Natural killer cell treated with Interleukin-12 subunit alpha and Interleukin-12 subunit beta and Interleukin-15 and Interleukin-18, amount 100 ng/mL, for 72 hours (primary cell): ENCODE measurements at places on chromosomes 16 and 17.

GRCh38 chr17:50423553-50424159 lies 2.4 kb upstream of the ACSF2 start:
- no peak for DNase-seq

- DNase-seq: no peak
Observed at GRCh38 chr17:3738562-3739295, 15.0 kb downstream of the HASPIN start.

DNA sequence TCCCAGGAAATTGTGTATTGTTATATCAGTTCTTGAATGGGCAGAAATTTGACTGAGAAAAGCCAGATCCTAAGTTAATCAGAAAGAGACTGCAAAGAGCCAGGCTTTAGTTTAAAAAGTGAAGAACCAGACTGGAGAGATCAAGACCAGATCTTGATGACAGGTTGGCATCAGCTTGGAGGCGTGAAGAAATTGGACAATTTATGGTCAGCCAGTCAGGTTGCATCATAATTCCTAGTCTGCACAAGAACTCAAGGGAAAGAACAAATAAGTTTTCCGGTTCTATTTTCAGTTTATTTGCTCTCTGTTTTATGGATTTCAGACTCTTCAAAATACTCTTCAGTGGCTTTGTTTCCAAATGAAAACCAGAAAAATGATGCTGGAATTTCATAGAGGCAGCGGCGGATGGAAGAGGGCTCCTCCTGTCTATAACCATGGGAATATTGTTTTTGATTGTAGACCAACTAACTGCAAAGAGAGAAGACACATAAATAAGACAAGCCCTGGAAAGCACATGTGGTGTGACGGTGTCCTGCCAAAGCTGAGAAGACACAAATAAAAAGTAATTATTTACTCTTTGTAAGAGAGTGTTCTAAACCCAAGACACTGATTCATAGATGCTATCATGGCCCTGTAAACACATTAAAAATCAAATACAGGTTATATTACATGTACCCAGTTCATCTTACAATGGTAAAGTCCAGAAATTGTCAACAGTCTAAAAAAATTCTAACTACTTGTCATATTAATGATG lies 91.7 kb downstream of the PCTP start:
- no peak for DNase-seq

GRCh38 chr17:56908001-56908542 lies 5.8 kb downstream of the TRIM25 start:
- peak; percentile 77 for DNase-seq

DNA sequence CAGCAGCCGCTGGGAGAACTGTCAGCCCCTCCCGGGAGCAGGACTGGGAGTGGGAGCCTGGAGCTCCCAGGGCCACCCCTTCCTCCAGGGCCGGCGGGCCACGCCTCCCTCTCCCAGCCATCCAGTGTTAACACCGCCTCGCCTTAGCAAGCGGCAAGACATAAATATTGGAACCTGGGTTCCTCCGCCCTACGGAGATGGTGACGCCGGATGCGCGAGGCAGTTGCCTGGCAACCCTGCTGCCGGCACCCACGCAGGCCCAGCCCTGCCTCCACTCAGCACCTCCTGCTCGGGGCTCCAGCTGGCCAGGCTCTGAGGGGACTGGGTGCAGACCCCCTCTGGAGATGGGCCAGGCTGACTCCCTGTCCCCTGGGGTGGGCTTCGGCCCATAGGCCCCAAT lies 27.4 kb upstream of the CACNA1H start:
- DNase-seq: no peak

GRCh38 chr17:4482338-4483011 lies 16.2 kb upstream of the SPNS2 start:
- DNase-seq: no peak

GRCh38 chr17:64369007-64369893 lies 21.4 kb downstream of the PECAM1 start:
- DNase-seq: no peak

- DNase-seq: no peak
Observed at GRCh38 chr17:16926571-16927451, 45.1 kb downstream of the TNFRSF13B start.
